ENCODE measurements at places on chromosomes 5 and 9. TPM values are rescaled to one million over a fixed set of nuclear protein-coding genes. Genes with fewer than 3 reads are reported as not detected.

The IL7R gene
- total RNA-seq, result 69.7 TPM

DNA sequence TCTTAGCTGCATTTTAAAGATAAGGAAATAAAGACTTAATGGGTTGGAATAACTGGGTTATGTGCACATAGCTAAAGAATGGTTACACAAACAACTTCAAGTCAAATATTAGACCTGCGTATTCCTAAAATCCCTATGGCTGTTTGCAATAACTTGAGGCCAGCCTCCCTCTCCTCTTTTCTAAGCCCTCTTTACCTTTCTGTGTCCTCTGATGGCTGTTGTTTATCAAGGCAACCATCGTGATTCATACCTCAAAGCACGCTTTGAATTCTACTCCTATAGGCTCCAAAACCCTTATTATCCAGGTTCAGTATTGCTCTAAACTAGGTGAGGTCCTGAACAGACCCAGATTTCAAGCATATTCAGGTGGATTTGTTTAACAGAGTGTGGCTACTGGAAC lies 45.6 kb upstream of the LCP2 start:
- no peak for DNase-seq

The ROPN1L gene
- 4.2 TPM for total RNA-seq

GRCh38 chr9:30301271-30301963 lies 2083.0 kb upstream of the ACO1 start:
- no peak for DNase-seq

All from vagina (tissue), 2 donors.